Right atrium auricular region (tissue), 2 donors: ENCODE measurements at places on chromosomes 11 and 22. TPM values are rescaled to one million over a fixed set of nuclear protein-coding genes. Genes with fewer than 3 reads are reported as not detected.

DNA sequence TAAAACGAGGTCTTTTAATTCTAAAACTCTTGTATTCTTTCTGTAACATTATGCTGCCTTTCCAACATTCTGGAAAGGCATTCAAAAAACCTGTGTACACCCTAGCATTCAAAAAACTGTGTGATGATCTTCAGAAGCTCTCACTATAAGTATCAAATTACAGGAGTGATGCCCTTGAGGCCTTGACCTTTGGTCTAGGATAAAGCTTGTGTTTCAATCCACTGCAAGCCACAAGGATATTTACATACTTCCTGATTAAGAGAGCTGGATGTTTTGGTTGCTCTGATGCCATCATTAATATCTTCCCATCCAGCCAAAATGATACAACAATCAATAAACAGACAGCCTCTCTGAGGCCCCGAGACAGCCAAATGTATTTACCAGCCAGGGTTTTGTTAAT lies 11.9 kb downstream of the CLPB start:
- no peaks in the 10 kb centered on the region for H3K27me3 ChIP-seq
- no peak overlapping the region for H3K27ac ChIP-seq
- peaks cover 6% of the 10 kb centered on the region for H3K4me1 ChIP-seq
- no peaks in the 10 kb centered on the region for H3K36me3 ChIP-seq

- no peak overlapping the region for H3K27ac ChIP-seq
- DNase-seq, result no peak
- no peaks in the 10 kb centered on the region for H3K36me3 ChIP-seq
- H3K4me3 ChIP-seq, result no peak overlapping the region
- H3K4me1 ChIP-seq, result no peaks in the 10 kb centered on the region
- no peaks in the 10 kb centered on the region for H3K27me3 ChIP-seq
Observed at GRCh38 chr11:128254941-128255340, 332.4 kb downstream of the ETS1 start.

DNA sequence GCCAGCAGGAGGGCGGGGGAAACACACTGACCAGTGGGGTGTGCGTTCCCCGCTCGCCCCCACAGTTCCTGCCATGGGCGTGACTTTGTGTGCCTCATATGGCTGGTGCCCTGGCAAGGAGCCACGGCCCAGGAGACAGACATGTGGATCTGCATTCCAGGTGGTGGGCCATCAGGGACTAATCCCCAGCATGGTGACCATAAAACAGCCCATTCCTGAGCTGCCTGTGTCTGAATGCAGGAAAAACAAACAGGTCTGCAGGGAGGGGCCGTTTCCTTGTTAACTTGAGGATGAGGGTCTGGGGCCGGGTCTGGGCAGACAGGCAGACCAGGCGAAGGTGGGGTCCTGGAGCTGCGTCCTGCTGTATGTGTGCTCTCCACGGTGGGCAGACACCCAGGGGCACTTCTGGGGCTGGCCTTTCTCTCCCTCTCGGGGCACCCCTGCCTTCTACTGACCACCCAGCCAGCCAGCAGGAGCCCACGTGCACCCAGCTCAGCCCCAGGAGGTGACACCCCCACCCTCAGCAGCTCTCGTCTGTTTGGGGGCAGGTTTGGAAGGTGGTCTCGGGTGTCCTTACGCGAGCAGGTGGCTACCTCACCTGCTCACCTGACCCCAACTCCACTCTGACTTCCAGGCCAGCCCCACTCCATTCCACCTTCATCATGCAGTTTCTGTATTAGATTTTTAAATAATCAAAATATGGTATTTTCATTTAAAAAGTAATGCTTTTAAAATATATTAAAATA lies 120.3 kb downstream of the KCNQ1OT1 start:
- H3K27ac ChIP-seq, result no peak overlapping the region
- H3K27me3 ChIP-seq, result no peaks in the 10 kb centered on the region
- peaks cover 14% of the 10 kb centered on the region for H3K4me1 ChIP-seq
- DNase-seq, result no peak

DNA sequence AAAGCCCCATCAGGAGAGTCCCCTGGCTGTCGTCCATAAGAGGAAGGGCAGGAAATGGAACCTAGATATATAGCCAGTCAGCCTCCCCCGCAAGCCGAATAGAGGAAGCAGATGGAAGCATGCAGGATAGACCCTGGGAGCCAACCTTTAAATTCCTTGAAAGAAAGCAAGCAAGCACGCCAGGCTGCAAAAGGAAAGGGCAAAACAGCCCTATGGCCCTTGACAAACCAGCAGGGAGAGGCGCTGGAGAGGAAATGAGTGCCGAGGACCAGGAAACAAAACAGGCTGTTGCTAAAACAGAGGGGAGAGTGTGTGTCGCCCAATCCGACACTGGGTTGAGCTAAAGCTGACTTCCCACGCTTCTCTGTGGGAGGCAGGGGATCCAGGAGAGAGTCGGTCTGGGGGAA lies 203.5 kb upstream of the MTNR1B start:
- peak; percentile 60 for DNase-seq
- no peaks in the 10 kb centered on the region for H3K27me3 ChIP-seq
- H3K36me3 ChIP-seq, result no peaks in the 10 kb centered on the region
- peak overlapping the region; percentile 40 for H3K4me3 ChIP-seq
- H3K4me1 ChIP-seq, result peaks cover 27% of the 10 kb centered on the region

GRCh38 chr22:31870890-31871289 lies 73.4 kb upstream of the YWHAH start:
- DNase-seq, result no peak
- no peak overlapping the region for H3K27ac ChIP-seq
- H3K4me3 ChIP-seq, result no peak overlapping the region

GRCh38 chr11:46183819-46184218 lies 62.6 kb upstream of the PHF21A start:
- no peaks in the 10 kb centered on the region for H3K4me1 ChIP-seq
- no peak overlapping the region for H3K27ac ChIP-seq
- no peaks in the 10 kb centered on the region for H3K27me3 ChIP-seq

- no peaks in the 10 kb centered on the region for H3K27me3 ChIP-seq
- H3K27ac ChIP-seq, result no peak overlapping the region
- peaks cover 11% of the 10 kb centered on the region for H3K4me1 ChIP-seq
- H3K4me3 ChIP-seq, result no peak overlapping the region
Observed at GRCh38 chr22:36491155-36491554, 9.7 kb upstream of the TXN2 start.

- H3K4me3 ChIP-seq, result no peak overlapping the region
- H3K27ac ChIP-seq, result peak overlapping the region; percentile 64
- H3K36me3 ChIP-seq, result no peaks in the 10 kb centered on the region
- DNase-seq, result no peak
- no peaks in the 10 kb centered on the region for H3K27me3 ChIP-seq
Observed at GRCh38 chr22:39462443-39463221, 5.8 kb downstream of the MGAT3 start.

DNA sequence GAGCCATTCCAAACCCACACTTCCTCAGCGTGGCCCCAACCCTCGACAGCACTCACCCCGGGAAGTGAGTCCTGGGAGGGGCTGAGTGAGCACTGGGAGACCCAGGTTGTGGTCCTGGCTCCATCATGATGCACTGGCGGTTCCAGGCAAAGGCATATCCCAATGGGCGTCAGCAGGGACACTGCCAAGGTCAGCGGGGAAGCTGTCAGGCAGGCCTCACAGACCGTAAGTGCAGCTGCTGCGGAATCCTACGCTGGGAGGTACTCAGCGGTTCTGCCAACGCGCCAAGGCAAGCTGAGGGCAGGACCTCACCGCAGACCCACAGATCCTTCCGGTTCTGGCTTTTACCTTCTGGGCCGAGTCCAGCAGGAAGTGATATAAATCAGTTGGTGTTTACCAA lies 1.4 kb upstream of the GAL3ST1 start:
- H3K27ac ChIP-seq, result no peak overlapping the region
- DNase-seq, result no peak
- H3K27me3 ChIP-seq, result no peaks in the 10 kb centered on the region
- H3K4me3 ChIP-seq, result no peak overlapping the region

GRCh38 chr11:16603245-16603644 lies 135.2 kb upstream of the C11orf58 start:
- H3K27ac ChIP-seq, result peak overlapping the region; percentile 98
- H3K27me3 ChIP-seq, result peaks cover 5% of the 10 kb centered on the region
- peaks cover 17% of the 10 kb centered on the region for H3K4me1 ChIP-seq

DNA sequence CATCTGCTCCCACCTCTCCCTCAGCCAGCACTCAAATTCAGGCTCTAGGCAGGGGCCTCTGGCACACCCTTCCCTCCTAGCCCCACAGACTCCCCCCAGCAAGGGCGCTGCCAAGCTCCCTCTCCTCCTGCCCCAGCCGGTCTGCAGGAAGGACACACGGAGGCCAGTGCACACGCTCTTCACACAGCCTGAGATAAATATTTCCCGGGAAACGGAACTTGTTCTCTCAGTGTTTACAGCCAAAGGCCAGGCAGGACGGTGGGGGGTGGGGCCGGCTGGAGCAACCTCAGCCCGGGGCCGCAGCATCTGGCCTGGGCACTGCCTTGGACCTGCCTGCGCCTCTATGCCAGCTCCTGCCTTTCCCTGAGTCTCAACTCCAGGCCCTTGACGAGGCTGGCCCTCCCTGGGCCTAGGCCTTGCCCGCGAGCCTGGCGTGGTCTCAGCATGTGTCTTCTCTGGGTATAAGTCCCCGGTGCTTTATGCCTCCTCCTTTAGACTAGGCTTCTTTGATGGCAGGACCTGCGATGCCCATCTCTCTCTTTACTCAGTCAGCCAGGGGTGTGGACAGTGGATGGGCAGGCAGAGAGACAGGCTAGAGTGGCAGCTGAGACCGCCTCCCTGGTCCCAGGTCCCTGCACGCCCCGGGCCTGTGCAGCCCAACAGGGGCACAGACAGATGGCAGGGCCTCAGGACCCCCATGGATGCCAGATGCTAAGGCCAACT lies 48.4 kb downstream of the PDE2A start:
- H3K27ac ChIP-seq, result peak overlapping the region; percentile 85
- peaks cover 69% of the 10 kb centered on the region for H3K4me1 ChIP-seq
- no peak overlapping the region for H3K4me3 ChIP-seq
- DNase-seq, result no peak

- H3K4me3 ChIP-seq, result peak overlapping the region; percentile 60
- H3K27me3 ChIP-seq, result no peaks in the 10 kb centered on the region
- H3K27ac ChIP-seq, result peak overlapping the region; percentile 70
- no peak for DNase-seq
Observed at GRCh38 chr11:61580271-61580888, 496 bp downstream of the SYT7 start.

DNA sequence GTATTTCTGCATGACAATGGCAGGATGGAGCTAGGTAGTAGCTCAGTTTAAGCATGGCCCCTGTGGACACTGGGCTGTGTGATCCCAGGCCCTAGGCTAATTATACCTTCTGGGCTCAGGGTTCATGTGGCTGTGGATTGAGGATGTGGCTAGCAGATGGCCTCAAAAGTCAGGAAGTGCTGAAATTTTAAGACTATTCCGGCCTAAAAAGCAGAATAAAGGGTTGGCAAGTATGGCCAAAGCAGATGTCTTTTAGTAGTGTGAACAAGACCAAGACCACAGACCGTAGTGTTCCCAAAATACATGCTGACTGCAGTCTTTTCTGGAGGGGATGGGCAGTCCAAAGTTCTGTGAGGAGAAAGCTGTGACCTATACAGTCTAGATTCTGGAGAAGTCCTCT lies 115.7 kb upstream of the RAG2 start:
- DNase-seq, result no peak
- H3K4me3 ChIP-seq, result no peak overlapping the region
- no peaks in the 10 kb centered on the region for H3K4me1 ChIP-seq
- no peaks in the 10 kb centered on the region for H3K27me3 ChIP-seq
- no peak overlapping the region for H3K27ac ChIP-seq

GRCh38 chr11:105790840-105791239 lies 181.0 kb downstream of the GRIA4 start:
- no peak overlapping the region for H3K27ac ChIP-seq
- H3K4me3 ChIP-seq, result no peak overlapping the region
- H3K4me1 ChIP-seq, result no peaks in the 10 kb centered on the region
- no peaks in the 10 kb centered on the region for H3K27me3 ChIP-seq
- H3K36me3 ChIP-seq, result no peaks in the 10 kb centered on the region

DNA sequence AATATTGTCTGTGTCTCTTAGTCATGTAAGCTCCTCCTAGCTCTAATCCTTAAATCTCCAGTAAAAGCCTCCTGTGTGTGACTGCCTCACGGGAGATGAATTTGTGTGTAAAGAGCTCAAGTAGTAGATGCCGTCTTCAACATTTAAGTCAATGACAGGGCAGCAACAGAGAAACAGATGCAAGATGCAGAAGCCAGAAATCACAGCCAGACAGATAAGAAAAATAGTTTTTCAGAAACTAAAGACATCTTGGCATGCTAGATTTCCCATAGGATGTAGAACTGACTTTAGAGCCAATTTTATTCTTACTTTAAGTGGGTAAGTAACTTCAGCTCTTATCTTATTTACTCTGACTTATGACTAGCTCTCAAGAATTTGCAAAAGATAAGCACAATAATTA lies 652.8 kb downstream of the KCNA4 start:
- no peak overlapping the region for H3K4me3 ChIP-seq
- no peaks in the 10 kb centered on the region for H3K27me3 ChIP-seq
- no peaks in the 10 kb centered on the region for H3K4me1 ChIP-seq
- H3K36me3 ChIP-seq, result no peaks in the 10 kb centered on the region

DNA sequence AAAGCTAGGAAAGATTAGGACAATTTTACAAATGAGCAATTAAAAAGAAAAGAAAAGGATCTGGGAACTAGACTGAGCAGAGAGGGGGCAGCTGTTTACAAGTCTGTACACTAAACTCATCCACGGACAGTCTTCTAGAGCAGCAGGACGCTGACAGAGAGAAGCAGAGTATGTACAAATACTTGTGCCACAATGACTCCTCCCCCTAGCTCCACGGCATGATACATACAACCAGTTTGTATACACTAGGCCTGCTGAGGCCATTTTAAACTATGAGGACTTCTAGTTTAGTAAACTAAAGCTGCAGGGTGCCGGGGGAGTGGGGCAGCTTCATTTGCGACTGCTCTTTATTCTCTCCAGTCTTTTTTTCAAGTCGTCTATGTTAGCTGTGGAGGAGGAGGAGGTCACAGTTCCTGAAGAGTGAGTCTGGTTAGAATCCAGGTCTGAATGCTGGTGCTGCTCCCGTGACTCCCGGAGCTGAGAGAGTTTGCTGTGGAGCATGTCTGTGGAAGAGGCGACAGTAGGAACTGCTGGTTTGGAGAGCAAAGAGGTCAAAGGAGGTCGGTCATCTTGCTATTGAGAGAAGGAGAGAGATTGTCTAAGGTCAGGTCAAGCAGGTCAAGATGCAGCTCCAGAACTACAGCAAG lies 24.8 kb downstream of the F2 start:
- no peak for DNase-seq
- H3K4me3 ChIP-seq, result no peak overlapping the region
- H3K27ac ChIP-seq, result no peak overlapping the region
- H3K4me1 ChIP-seq, result no peaks in the 10 kb centered on the region
- H3K27me3 ChIP-seq, result no peaks in the 10 kb centered on the region

GRCh38 chr11:90220391-90220790 lies 2.5 kb downstream of the CHORDC1 start:
- H3K36me3 ChIP-seq, result no peaks in the 10 kb centered on the region
- no peaks in the 10 kb centered on the region for H3K4me1 ChIP-seq
- no peak for DNase-seq
- H3K27ac ChIP-seq, result no peak overlapping the region
- no peaks in the 10 kb centered on the region for H3K27me3 ChIP-seq

- H3K36me3 ChIP-seq, result no peaks in the 10 kb centered on the region
- H3K4me1 ChIP-seq, result no peaks in the 10 kb centered on the region
- DNase-seq, result peak; percentile 47
- no peak overlapping the region for H3K27ac ChIP-seq
- no peak overlapping the region for H3K4me3 ChIP-seq
Observed at GRCh38 chr11:69356703-69357457, 62.9 kb downstream of the MYEOV start.

Gene OR4X1
- total RNA-seq, result not detected

Gene MRGPRF
- total RNA-seq, result 10.8 TPM

Gene GLYATL2
- total RNA-seq, result not detected

Gene KIAA1671
- 21.7 TPM for total RNA-seq

Gene TEX54
- not detected for total RNA-seq

Gene TMPRSS4
- not detected for total RNA-seq

Gene PRR33
- total RNA-seq, result not detected

Gene FUT4
- total RNA-seq, result 3.3 TPM

Gene KCNJ5
- total RNA-seq, result 8.2 TPM
